NCI-H1436 treated with DMSO at 0.1 percent for 48 hours (cell line): ENCODE measurements at places on chromosomes 7 and 10.

GRCh38 chr7:26492816-26493215, 201.2 kb downstream of the SNX10 start:
- DNase-seq, result no peak

GRCh38 chr10:103397191-103397825, 882 bp downstream of the PDCD11 start:
- no peak for DNase-seq

- no peak for DNase-seq
These were observed 13.9 kb downstream of the PARD3 start for GRCh38 chr10:34801097-34801733.

DNA sequence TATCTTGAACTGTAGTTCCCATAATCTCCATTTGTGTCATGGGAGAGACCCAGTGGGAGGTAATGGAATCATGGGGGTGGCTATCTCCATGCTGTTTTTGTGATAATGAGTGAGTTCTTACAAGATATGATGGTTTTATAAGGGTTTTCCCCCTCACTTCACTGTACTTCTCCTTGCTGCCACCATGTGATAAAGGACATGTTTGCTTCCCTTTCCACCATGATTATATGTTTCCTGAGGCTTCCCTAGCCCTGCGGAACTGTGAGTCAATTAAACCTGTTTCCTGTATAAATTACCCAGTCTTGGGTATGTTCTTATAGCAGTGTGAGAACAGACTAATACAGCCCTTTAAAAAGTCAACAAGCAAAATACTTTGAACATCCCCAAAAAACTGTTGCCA, 427.7 kb downstream of the HTR7 start:
- no peak for DNase-seq

- no peak for DNase-seq
These were observed 233.2 kb upstream of the PRSS1 start for GRCh38 chr7:142516038-142516501.
